ENCODE measurements at places on chromosomes 2 and 18.

DNA sequence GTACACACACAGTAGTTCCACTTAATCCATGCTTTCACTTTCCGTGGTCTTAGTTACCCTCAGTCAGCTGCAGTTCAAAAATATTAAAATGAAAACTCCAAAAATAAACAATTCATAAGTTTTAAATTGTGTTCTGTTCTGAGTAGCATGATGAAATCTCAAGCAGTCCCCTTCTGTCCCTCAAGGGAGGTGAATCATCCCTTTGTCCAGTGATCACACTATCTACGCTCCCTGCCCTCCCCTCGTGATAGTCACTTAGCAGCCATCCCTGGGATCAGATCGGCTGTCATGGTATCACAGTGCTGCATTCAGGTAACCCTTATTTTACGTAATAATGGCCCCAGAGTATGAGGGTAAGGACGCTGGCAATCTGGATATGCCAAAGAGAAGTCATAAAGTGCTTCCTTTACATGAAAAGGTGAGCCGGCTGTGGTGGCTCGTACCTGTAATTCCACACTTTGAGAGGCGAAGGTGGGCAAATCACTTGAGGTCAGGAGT is 5.8 kb upstream of the RTN4 start:
- peak; percentile 72 for DNase-seq

- DNase-seq = no peak
Measured at GRCh38 chr2:177970670-177971454, 101.7 kb downstream of the PDE11A start.

- DNase-seq = no peak
Measured at GRCh38 chr2:159148901-159149300, 137.6 kb downstream of the WDSUB1 start.

DNA sequence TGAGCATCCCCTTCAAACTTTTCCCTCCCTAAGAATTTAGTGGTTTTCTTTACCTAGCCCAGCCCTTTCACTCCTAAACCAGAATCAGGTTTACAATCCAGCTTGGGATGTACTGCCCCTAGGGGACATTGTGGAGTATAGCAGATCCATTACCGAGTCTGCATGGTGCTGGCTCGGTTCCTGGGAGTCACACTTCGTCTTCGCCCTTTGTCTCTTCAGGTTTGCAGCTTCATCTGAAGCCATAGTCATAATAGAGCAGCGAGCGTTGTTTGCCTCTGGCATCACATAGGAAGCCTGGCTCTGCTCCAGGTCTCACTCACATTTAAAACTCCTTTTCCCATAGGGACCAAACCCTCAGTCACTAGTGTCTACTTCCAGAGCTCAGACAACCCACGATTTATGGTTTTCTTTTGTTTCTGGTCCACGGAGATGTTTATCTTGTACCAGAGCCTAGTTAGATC is 16.8 kb upstream of the LYPD6 start:
- peak; percentile 36 for DNase-seq

- DNase-seq = peak; percentile 39
Measured at GRCh38 chr18:43129946-43130524, 14.6 kb upstream of the RIT2 start.

DNA sequence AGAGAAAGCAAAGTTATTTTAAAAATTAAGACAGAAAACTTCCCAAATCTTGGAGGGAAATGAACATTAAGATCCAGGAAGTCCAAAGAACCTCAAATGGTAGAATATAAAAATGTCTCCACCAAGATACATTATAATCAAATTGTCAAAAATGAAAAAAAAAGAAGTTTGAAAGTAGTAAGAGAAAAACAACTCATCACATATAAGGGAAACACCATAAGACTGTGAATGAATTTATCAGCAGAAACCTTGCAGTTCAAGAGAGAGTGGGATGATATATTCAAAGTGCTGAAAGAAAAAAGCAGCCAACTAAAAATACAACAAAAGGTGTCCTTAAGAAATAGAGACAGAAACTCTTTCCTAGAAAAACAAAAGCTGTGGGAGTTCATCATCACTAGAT is 73.0 kb downstream of the L3MBTL4 start:
- no peak for DNase-seq

DNA sequence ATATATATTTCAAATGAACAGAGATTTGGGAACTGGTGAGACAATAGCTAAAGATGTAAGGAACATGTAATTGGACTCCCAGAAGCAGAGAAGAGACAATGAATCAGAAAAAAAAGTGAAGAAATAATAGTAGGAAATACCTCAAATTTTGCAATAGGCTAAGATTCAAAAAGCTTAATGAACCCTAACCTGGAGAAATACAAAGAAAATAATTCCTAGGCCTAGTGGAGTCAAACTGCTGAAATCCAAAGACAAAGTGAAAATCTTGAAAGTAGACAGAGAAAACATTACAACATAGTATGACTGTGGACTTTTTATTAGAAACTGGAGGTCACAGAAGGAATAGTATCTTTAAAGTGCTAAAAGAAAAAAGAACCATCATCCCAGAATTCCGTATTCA is 76.7 kb downstream of the LAMA3 start:
- peak; percentile 21 for DNase-seq

DNA sequence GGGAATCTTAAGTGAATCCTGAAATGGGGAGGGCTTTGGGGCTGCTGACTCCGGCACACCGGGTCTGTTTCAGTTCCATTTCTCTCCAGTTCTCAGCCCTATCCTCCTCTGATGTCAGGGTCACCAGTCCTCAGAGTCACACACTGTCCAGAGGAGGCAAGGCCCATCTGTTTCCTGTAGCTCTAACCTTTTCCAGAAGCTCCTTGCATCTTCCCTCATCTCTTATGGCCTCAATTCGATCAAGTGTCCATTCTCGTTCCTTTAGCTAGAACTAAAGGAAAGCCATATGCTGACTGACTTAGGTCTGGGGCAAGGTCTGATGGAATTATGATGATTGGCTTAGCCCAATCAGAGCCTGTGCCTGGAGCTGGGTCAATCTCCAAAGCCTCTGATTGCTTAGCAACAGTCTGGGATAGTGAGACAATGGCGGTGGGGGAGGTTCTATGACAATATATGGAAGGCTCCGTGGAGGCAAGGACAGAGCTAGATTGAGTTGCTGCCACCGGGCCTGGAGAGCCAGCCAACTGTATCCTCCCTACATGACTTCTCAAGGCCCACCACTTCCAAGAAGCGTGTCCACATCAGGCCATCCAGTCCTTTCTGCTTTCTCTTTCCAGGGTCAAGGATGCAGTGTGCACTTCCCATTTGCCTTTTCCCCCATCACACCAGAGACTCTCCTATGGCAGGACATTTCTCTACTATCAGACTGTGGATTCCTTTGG is 5.2 kb downstream of the ANKRD53 start:
- DNase-seq = no peak

GRCh38 chr18:31230495-31230894 is 67.8 kb upstream of the DSC1 start:
- DNase-seq = no peak

GRCh38 chr18:74244554-74244953 is 47.2 kb downstream of the CYB5A start:
- no peak for DNase-seq

GRCh38 chr18:26414901-26415440 is 133.4 kb downstream of the KCTD1 start:
- no peak for DNase-seq

GRCh38 chr2:187567126-187567525 is 12.9 kb upstream of the TFPI start:
- peak; percentile 65 for DNase-seq

DNA sequence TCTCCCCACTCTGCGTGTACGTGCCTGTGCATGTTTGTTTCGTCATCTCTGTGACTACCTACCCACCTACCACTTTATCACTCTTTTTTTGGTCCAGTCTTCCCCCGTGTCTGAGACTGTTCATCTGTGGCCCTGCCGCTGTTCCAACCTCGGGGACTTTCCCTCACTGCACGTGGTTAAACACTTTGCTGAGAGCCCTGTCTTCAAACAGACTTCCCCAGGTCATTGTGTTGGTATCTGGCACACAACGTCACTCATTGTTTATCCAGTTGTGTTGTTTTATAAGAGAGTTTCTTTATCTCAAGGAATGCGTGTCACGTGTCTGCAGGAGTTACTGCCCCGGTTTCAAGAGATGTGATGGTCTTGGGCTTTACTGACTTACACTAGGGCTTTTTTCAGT is 262.0 kb upstream of the RASGRP3 start:
- DNase-seq = no peak

GRCh38 chr18:55248495-55248894 is 289.2 kb upstream of the CCDC68 start:
- no peak for DNase-seq

- no peak for DNase-seq
Measured at GRCh38 chr2:170830166-170830565, 13.5 kb downstream of the GAD1 start.

GRCh38 chr2:234829074-234829455 is 122.8 kb upstream of the SH3BP4 start:
- DNase-seq = no peak

DNA sequence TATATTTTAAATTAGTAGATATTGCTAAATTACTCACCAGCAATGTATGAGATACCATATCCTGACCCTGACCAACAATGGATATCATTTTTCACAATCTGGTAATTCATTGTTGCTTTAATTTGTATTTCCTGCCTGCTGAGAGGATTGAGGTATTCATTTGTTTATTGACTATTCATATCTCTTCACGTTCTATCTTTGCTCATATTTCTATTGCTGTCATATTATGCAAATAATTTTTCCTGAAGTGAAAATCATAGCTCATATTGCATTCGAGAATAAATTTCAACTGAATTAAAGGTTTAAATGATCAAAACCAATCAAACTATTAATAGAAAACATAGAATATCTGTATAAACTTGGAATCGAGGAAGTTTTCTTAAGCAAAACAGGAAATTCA is 31.0 kb downstream of the INO80D start:
- DNase-seq = no peak

DNA sequence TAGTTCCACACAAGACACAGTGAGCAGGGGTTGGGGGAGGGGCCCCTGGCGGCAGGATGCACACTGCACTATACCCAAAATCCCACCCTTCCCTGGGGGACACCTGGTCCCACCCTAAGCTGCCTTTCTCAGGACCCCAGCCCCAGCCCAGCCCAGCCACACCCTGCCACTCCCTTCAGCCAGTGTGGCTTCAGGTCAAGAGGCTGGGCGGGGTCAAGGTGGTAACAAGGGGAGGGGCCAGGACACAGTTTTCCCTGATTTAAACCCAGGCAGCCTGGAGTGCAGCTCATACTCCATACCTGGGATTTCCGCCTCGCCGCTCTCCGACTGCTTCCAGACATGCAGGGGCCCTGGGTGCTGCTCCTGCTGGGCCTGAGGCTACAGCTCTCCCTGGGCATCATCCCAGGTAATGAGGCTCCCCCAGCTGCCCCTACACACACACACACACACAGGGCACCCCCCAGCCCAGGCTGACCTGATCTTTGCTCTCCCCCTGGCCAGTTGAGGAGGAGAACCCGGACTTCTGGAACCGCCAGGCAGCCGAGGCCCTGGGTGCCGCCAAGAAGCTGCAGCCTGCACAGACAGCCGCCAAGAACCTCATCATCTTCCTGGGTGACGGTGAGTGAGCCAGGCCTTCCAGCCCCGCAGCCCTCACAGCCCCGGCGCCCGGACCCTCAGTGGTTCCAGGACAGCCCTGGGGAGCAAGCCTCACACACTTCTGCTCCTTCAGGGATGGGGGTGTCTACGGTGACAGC is at the start of gene ALPG:
TSS of gene ALPG (plus strand) at position 289 of the 755 bp plus-strand sequence. CDS start at position 340, 51 bp downstream.
- no peak for DNase-seq

- peak; percentile 21 for DNase-seq
Measured at GRCh38 chr2:86072271-86072858, 33.3 kb downstream of the POLR1A start.

DNA sequence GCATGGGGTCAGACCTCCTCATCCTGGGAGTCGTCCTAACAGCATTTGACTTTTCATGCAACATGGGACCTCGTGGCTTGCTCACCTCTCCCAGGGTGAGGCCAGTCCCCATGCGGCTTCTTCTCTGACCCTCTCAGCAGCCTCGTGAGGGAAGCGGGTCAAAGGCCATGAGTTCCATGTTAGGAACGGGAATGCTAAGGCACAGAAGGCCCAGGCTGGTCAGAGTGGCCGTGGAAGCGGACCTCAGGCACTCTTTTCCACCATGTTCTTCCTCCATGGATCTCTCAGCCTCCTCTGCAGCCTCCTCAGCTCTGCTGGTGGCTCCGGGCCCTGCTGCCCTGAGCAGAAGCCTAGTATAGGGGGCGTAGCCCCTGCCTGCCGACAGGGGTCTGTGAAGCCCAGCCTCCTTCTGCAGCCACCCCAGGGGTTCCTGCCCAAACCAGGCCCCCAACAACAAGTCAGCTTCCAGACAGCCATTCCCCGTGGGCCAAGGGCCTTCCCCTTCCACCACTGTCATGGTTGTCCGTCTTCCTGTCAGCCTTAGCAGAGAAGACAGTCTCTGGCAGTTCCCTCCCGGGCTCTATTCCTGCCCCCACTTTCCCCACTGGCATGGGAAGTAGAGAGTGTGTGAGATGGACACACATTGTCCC is 60.0 kb upstream of the OTOF start:
- no peak for DNase-seq

- DNase-seq = peak; percentile 15
Measured at GRCh38 chr18:63240531-63241316, 78.8 kb downstream of the BCL2 start.

Measured in fibroblast of mammary gland (primary cell).